Stimulated activated CD4-positive, alpha-beta T cell treated with anti-CD3 and anti-CD28 coated beads, Interleukin-4, amount 100 ng/mL, for 4 hours (primary cell): ENCODE measurements at places on chromosomes 5 and 9.

GRCh38 chr5:143041461-143041860 is 271.3 kb downstream of the ARHGAP26 start:
- no peak for DNase-seq

DNA sequence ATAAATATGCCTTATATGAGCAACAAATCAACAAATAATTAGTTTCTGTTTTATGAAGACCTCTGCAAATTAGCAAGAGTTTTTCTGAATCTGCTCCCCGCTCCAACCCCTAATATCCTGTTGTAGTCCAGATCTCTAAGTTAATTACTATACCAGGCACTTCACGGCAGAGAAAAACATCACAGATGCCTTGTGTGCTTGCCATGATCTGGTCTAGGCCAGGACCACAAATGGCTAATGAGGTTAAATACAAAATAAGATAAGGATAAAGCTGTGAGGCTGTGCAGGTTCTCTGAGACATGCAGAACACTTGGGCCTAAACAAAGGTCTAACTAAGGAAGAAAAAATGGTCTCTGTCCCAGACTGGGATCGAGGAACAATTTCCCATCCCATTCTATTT is 150.8 kb downstream of the SLIT3 start:
- DNase-seq: no peak

GRCh38 chr9:106868565-106868964 is 5.6 kb downstream of the ZNF462 start:
- DNase-seq: no peak

DNA sequence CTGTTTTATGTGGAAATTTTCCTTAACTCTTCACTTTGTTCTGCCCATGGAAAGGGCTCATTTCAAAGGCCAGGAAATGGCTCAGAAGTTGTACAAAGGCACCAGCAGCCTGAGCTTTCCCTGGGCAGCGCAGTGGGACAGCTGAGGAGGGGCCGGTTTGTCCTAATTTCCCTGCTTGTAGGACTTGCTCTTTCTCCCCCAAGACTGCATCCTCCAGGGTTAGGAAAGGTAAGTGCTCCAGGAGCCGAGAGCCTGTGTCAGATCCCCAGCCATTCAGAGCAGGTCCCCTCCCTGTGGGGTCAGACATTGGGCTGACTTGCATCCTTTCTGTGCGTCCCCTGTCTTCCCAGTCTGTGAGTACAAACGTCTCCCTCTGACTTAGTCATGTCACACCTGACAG is 43.5 kb downstream of the AGXT2 start:
- no peak for DNase-seq

DNA sequence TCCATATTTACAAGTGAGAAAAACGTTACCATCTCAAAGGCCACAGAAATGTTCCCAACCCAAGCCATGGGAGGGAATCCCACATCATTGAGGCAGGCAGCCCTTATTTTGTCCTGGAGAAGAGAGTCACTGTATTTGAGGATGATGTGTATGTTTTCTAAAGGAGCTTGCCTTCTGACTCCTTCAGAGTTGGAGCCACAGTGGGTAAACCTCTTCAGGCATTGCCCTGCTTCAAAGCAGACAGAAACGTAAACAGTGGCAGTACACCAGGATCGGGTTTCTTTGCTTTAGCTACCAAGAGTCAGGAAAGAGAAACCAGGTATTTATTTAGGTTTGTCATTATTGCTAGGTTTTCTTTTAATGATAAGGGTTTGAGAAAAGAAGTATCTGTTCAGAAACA is 45.7 kb downstream of the MUSK start:
- DNase-seq: no peak

GRCh38 chr5:76941442-76941841 is 11.4 kb upstream of the CRHBP start:
- no peak for DNase-seq

GRCh38 chr9:4750023-4750673 is 9.1 kb upstream of the AK3 start:
- no peak for DNase-seq

DNA sequence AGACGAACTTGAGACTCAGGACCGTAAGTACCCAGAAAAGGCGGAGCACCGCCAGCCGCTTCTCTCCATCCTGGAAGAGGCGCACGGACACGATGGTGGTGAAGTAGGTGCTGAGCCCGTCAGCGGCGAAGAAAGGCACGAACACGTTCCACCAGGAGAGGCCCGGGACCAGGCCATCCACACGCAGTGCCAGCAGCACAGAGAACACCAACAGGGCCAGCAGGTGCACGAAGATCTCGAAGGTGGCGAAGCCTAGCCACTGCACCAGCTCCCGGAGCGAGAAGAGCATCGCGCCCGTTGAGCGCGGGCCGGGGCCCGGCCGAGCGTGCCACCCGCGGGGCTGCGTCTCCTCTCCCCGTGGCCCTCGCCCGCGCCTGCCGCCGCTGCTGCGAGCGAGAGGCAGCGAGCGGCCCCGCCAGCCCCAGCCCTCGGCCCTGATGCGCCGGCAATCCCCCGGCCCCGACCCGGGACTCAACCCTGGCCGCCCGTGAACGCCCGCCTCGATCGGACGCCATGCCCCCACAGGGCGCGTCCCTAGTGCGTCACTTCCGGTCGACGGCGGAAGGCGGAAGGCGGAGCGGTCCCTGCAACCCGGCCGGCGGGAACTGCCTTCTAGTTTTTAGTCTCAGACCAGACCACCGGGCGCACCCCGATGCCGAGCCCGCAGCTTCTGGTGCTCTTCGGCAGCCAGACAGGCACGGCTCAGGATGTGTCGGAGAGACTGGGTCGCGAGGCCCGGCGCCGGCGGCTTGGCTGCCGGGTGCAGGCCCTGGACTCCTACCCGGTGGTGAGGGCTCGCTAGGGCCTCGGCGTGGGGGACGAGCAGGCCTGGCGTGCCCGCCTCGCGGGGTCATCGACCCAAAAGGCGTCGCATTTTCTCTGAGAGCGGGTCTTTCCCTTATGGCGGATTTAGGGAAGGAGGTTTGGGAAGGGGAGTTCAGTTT is at the start of the genes NDOR1 and TMEM203:
Gene NDOR1, plus strand, starts transcription at position 575 of the 944 bp plus-strand sequence. Its CDS starts 78 bp downstream, at position 653.
Gene TMEM203, minus strand, starts transcription at position 523 of the 944 bp plus-strand sequence. Its CDS starts 234 bp downstream, at position 289.
- DNase-seq: peak; percentile 88

GRCh38 chr5:171506951-171507350 is 87.5 kb downstream of the FGF18 start:
- no peak for DNase-seq

GRCh38 chr5:108064302-108064701 is 317.6 kb downstream of the FBXL17 start:
- no peak for DNase-seq

DNA sequence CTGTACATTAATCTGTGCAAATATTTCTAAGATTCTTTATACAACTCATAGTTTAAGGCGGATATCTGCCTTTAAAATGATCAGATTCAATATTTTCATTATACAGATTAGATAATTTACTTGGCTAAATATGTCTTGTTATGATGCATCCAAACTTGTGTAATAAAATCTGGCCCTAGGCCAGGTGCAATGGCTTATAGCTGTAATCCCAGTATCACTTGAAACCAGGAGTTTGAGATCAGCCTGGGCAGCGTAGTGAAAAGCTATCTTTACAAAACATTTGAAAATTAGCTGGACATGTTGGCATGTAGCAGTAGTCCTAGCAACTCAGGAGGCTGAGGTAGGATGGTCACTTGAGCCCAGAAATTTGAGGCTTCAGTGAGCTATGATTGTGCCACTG is 2002.2 kb upstream of the ACO1 start:
- no peak for DNase-seq

DNA sequence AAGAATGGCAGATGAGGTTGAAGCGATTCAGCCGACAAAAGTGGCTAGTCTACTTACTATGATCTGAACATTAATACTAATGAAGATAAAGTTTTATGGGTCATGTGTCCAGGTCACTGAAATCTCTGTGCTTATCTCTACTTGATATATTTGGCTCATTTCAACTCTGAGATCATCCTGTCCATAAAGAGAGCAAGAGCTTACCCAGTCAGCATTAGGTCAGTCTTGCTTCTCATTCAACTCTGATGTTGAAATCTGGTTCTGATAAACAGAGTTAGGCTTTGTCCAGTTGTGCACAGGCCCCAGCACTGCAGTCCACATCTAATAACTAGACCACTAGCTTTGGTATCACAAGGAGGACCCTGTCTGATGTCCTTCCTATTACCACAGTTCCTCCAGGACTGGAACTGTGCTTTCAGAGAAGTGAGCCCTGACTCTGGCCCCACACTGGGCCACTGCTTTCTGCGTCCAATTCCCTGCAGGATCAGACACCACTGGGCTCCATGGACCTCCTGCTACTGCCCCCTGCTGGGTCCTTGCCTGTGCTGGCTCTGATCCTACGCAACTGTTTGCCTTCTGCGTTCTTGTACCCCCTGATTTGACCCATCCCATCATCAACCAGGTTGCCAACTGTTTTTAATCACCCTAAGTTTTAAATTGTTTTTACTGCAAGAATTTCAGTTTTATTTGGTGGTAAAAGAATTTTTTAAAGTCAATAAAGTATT is 23.7 kb upstream of the FAM120A start:
- no peak for DNase-seq

GRCh38 chr5:171454549-171454948 is 35.1 kb downstream of the FGF18 start:
- no peak for DNase-seq

DNA sequence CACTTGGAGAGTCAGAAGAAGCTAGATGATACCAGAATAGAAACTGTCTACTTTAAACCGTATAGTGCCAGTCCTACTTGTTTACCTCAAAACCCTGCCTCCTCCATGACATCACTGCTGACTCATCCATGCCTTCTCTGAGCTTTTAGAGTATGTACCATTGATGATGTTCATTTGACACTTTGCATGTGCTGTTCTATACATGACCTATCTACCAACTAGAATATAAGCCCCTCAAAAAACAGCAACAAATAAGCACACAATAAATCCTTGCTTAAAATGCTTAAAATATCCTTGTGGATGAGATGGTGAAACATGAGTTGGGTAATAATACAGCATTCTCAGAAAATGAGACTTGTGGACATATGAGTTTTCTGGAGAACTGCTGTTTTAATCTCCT is 2.6 kb downstream of the CTNNAL1 start:
- DNase-seq: peak; percentile 76

- no peak for DNase-seq
Observed at GRCh38 chr9:110559869-110560268, 19.7 kb downstream of the SVEP1 start.

GRCh38 chr5:159536646-159537045 is 206.4 kb upstream of the IL12B start:
- DNase-seq: no peak

DNA sequence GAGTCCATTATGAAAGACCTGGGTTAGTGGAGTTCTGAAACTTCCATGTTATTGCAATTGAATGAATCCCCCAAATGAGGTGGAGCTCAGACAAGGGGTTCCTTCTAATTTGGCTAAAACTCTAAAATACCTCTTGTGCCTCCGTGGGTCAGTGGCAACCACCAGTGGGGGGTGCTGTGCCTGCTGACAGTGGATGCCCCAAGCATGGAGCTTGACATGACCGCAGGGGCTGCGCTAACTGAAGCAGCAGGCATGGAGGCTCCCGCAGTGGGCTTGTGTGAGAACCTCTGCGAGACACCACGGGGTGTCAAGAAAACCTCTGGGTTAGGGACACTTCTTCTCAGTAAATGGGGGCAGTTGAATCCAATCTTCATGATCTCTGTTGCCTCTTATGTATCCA is 200.5 kb downstream of the DRD1 start:
- DNase-seq: no peak
